ENCODE measurements at places on chromosomes 6 and 20. TPM values are rescaled to one million over a fixed set of nuclear protein-coding genes. Genes with fewer than 3 reads are reported as not detected.

GPR63 gene
- total RNA-seq, result 0.68 TPM

RIN2 gene
- 27.7 TPM for total RNA-seq

FRMD1 gene
- not detected for total RNA-seq

MUCL3 gene
- not detected for total RNA-seq

PARD6B gene
- 14.8 TPM for total RNA-seq

ULBP3 gene
- total RNA-seq, result 9.8 TPM

HSPA1A gene
- 29.7 TPM for total RNA-seq

CCM2L gene
- not detected for total RNA-seq

PTK7 gene
- 68.4 TPM for total RNA-seq

ASIP gene
- total RNA-seq, result not detected

NKX2-4 gene
- total RNA-seq, result not detected

FOXS1 gene
- not detected for total RNA-seq

MAPK13 gene
- total RNA-seq, result 55.0 TPM

ROS1 gene
- under 0.01 TPM for total RNA-seq

All from nasal cavity respiratory epithelium epithelial cell of viscerocranial mucosa (primary cell).